Activated CD4-positive, alpha-beta T cell treated with anti-CD3 and anti-CD28 coated beads for 48 hours (primary cell): ENCODE measurements at places on chromosomes 2 and 18.

DNA sequence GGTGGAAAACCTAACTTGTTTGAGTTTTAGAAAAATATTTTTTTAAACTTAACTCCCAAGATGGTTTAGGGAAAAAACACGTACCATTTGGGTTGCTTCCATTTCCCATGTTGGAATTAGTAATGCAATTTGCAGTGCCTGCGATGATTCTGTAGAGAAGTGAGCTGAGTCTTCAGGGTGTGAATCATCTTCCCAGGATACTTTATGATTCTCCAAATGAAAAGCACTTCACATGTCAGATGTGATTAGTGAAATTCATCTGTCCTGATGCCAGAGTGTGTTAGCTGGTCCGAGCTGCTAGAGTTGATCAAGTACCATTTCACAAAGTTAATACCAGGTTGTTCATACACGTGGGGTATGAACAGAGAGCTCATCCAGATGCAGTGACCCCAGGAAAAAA, 59.1 kb downstream of the ACOXL start:
- DNase-seq: no peak

GRCh38 chr2:69212238-69213028, 174.6 kb downstream of the GFPT1 start:
- no peak for DNase-seq

- peak; percentile 51 for DNase-seq
Measured at GRCh38 chr2:74498500-74499266, 720 bp downstream of the LBX2 start.

- no peak for DNase-seq
Measured at GRCh38 chr2:47160660-47161059, 5.6 kb upstream of the STPG4 start.

- DNase-seq: no peak
Measured at GRCh38 chr18:72672364-72673184, 128.4 kb upstream of the CBLN2 start.

DNA sequence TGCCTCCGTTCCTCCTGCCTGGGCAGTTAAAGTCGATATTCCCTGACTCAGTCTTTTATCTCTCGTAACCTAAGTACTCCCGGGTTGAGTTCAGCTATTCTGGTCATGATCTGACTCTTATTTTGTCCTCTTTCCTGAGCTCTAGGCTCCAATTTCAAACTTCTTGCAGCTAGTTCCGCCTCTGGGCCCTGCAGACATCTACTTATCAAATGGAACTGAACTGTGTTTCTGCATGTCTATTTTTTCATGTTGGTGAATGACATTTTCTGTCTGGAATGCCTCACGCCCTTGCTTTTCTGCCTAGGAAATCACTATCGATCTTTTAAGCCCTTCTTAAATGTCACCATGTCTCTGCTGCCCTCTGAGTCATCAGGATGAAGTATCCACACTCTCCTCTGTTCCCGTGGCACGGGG, 101.5 kb downstream of the VAPA start:
- no peak for DNase-seq

DNA sequence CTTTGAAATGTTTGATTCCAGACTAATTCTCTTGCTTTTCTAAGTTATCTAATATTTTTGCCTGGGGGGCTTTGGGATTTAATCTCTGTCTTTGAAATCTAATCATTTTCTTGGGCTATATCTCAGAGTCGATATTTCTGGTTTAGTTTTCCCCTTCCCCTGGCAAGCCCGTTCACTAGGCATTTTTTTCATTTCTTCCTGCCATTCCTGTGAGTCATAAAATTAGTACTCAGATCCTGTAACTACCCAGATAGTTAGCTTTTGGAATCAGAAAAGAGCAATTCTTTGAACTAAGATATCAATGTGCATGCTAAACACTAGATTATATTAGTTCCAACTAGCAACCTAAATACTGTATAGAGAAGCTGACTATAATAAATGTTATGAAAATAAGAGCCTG, 29.4 kb upstream of the RNF149 start:
- DNase-seq: no peak

GRCh38 chr2:66512626-66513025, 77.7 kb downstream of the MEIS1 start:
- DNase-seq: no peak

DNA sequence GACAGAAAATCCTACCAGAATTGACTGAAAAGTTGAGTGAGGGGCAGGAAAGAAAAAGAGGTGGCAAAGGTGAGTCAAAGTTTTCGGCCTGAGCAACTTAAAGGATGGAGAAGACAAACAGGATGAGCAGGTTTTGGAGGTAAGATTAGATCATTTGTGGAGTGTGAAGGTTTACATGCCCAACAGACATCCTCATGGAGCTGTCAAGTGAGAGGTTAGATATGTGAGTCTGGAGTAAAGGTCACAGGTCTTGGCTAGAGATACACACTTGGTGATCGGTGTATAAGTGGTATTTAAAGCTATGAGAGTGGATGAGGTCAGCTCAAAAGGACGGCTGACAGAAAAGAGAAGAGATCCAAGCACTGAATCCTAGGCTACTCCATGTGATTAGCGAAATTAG, 11.1 kb upstream of the MYL12A start:
- DNase-seq: no peak

- peak; percentile 78 for DNase-seq
Measured at GRCh38 chr2:126527836-126528490, 128.0 kb upstream of the GYPC start.

GRCh38 chr18:9824474-9824832, 61.3 kb upstream of the TXNDC2 start:
- DNase-seq: no peak

GRCh38 chr2:7405861-7406715, 488.9 kb downstream of the RNF144A start:
- DNase-seq: no peak

DNA sequence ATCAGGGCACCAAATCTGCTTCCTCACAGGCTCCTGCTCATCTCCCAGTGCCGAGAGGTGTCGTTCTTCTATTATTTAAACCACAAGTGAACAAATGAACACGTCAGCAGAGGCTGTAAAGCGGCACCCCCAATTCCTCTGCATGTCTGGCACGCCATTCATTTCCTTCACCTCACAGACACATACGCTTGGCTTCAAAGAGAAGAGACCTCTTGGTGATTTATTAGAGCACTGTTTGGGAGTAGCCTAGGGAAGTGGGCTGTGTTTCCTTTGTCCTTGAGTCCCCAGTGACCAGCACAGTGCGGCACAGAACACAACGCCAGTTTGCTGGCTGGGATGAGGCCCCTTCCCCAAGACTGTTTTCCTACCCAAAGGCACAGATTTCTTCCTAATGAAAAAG, 184.3 kb upstream of the REV1 start:
- no peak for DNase-seq

GRCh38 chr2:127560201-127560930, 24.9 kb downstream of the MYO7B start:
- DNase-seq: no peak

- DNase-seq: no peak
Measured at GRCh38 chr18:65955747-65956146, 204.9 kb downstream of the CDH7 start.

DNA sequence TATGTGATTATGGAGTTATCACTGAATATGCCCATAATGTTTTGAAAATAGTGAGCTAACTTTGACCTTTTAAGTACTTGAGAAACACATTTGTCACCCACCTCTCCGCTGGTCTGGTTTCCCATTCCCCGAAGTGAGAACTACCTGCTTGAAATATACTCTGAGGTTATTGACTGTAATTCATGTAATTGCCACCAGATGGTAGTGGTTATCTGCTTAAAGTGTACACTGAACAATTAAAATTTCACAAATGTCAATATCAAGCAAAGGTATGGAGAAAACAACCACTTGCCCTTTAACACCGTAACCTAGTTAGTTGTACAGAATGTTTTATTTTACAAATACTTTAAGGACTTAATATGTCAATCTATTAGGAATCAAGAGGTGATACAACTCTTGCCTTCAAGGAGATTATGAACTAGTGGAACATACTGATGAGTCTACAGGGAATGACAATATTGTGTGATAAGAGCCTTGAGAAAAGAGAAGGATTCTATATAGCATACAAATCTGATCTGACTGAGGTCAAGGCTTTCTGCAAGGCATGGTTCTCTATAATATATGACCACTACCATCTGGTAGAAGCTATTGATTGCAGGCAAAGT, 316.8 kb upstream of the KCNH7 start:
- DNase-seq: no peak

GRCh38 chr18:48667276-48668254, 128.7 kb downstream of the CTIF start:
- no peak for DNase-seq

- DNase-seq: no peak
Measured at GRCh38 chr2:15391751-15392150, 169.4 kb downstream of the NBAS start.

GRCh38 chr2:240892356-240892755, 3.6 kb downstream of the MAB21L4 start:
- DNase-seq: no peak

DNA sequence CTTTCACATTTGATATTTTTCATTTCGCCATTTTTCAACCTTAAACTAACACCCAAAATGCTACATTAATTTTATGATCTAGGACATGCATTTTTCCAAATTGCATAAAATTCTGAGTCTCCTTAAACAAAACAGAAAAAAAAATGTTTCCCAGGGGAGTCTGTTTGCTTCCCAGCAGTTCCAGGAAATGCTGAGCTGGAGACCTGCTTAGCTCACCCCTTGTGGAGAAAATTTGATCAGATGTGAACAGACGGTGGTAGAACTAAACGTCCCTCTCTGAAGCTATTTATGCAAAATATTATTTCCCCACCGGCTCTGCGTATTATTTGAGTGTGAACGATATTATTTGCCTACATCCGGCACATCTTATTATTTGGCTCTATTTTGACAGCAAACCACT, 74.9 kb upstream of the AGAP1 start:
- no peak for DNase-seq

DNA sequence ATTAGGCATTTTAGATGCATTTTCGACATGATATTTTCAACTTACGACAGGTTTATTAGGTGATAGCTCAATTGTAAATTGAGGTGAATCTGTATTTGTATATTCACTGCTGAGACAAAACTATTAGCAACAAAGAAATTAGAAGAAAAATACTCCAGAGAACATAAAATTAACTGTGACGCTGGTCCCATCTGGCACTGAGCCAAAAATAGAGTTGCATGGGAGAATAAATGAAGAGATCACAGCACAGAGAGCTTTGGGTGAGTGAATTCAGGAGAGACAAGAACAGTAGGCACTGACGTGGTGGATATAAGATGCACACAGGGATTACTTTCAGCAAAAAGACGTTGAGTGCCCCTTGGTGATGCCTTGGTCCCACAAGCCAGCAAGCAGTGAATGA, 306.2 kb upstream of the RAB6C start:
- DNase-seq: no peak

DNA sequence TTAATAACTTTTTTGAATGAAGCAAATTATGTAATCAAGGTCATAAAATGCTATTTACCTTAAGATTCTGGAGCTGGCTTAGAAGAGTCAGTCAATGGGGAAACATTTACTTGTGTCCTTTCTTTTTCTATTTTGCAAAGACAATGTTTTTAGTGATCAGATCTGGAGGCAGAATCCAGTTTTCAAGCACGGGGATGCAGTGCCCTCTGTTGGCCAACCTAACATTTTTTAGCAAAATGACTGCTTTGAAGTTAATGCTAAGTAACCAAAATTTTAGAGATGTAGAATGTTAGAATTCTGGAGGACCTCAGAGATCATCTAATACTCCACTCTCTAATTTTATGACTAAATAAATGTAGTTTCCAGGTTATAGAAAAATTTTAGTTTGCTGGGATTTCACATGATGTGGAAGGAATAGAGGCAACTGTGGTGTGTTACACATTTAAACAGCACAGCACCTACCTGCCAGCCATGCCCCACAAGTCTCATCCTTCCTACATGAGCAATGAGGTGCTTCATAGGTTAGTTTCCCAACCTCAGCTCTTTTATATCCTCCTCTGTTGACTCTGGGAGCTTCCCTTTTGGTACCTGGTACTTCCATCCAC, 23.6 kb upstream of the SLC9A4 start:
- DNase-seq: peak; percentile 81

GRCh38 chr2:100936070-100936741, 65.9 kb upstream of the RPL31 start:
- no peak for DNase-seq

- DNase-seq: no peak
Measured at GRCh38 chr2:1633936-1634587, 110.3 kb downstream of the PXDN start.

DNA sequence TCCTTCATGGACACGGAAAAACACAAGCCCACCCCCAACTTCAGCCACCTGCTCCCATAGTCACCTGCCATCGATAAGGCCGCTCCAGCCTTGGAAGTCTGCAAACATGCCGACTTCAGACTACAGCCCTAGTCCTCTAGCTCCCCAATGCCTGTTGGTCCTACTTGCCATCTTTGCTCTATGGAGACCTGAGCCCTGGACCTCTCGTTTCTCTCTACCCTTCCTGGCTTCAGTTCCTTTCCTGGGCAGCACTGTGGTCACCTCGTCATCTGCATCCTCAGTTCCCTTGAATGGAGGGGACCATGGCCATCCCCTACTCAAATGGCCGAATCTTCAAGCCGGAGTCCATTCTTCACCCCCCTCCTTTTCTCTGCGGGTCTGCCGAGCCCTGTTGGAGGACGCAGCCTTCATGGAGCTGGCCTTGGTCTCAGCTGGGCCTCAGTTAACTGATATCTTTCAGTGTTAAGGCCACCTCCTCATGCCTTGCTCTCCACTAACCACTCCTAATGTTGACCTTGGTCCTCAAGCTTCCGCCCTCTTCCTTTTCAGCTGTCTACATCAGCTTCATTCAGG, 47.7 kb upstream of the GBX2 start:
- no peak for DNase-seq

DNA sequence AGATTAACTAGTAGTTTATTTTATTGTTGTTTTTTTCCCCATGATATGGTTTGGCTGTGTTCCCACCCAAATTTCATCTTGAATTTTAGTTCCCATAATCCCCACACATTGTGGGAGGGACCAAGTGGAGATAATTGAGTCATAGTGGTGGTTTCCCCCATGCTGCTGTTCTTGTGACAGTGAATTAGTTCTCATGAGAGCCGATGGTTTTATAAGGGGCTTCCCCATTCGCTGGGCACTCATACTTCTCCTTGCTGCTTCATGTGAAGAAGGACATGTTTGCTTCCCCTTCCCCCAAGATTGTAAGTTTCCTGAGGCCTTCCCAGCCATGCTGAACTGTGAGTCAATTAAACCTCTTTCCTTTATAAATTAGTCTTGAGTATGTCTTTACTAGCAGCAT, 36.5 kb downstream of the GALNT14 start:
- no peak for DNase-seq

DNA sequence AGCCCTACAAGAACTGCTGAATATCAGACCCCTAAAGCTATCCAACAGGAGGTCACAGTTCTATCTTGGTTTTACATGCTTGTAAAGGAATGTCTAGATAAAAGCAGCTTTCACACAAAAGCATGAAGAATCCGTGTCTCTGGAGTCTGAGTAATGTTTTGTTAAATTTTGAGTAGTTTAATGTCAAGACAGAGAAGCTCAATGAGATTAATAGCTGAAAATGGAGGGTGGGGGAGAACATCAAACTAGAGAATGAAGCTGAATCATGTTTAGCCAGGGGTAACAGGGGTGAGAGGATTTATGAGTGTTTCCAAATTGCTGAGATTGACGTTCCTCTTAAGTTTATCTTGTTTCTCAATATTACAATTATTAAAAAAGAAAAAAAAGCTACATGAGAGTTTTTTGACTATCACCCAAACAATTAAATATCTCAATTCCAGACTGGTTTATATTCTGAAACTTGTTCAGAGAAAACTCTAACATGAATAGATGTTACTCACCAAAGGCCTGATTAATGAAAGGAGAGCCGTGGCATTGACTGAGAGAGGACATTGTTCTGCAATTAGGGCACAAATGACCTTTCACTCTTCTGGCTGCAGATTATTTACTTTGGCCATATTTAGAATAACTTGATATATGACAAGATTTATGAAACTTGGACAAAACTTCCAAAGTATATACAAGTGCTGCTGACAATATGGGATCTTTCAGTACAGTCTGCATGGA, 266.4 kb upstream of the ETAA1 start:
- DNase-seq: no peak
